ENCODE measurements at places on chromosomes 16 and 17. TPM values are rescaled to one million over a fixed set of nuclear protein-coding genes. Genes with fewer than 3 reads are reported as not detected.

Gene SPATA32
- 0.15 TPM for total RNA-seq

Gene PSMC3IP
- 24.3 TPM for total RNA-seq

Gene DNASE1L2
- total RNA-seq: 1.9 TPM

Gene ZP2
- total RNA-seq: not detected

Gene NAGPA
- total RNA-seq: 17.5 TPM

DNA sequence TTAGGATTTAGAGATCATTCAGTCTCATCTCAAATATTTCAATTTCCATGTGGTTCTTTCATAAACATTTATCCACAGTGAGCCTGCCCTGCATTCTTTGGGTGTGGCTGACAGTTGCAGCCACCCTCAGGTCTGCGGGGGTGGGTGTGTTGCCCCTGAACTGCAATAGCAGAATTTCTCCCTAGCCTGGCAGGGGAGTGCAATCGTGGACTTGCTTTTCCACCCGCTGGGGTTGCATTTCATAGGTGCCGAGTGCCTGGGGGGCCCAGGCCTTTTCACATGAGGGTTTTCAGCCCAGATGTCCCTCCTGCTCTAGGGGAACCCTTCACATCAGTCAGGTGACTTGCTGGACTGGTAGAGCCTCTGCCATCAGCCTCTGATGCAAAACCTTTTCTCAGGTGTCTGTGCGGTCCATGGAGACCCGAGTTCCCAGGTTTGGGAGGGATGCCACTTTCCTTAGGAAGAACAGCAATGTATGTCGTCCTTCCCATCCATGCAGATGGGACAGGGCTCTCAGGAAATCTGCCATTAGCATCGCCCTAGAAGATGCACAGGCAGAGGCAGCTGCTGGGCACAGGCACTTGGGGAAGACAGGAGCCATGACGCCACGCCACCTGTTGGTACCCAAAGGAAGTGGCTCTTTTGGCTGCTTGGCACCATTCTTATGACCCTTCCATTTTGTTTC is 2.4 kb upstream of the USP36 start:
- DNase-seq: peak; percentile 70

DNA sequence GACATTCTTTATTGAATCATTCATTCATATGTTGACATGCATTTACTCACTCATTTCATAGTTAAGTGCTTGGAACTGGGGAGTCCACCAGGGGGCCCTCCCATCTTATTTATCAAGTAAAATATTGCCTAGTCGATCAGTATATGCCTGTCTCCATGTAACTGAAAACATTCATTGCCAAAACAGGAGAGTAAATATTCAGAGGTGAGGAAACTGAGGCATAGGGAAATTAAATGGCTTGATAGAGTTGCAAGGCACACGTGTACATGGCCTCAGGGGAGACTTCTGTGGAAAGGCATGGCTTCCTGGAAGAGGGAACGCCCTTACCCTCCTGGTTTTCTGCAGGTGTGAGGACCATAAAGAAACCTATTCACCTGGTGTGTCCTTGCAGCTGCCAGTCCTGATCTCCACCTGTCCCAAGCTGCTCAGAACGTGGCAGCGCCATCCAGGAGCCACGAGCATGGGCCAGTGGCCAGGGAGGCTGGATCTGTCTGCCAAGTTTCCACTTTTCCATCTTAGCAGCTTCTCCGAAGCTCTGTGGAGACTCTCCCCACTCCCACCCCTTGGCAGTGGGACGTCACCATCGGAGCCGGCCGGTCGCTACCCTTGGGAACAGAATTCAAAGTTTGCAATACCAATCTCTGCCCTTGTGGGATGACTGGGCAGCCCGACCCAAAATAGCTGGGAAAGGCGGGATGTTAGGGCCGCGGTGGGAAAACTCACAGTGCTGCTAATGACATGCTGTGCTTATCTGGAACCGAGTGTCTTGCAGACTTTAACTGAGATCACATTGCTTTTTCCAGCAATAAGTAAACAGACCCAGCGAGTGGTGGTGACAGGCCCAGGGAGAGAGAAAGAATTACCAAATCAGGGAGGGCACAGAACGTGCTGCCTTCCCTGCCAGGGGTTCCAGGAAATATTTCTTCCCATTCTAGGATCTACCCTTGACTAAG is 4.1 kb upstream of the C1QTNF1 start:
- DNase-seq: peak; percentile 76

DNA sequence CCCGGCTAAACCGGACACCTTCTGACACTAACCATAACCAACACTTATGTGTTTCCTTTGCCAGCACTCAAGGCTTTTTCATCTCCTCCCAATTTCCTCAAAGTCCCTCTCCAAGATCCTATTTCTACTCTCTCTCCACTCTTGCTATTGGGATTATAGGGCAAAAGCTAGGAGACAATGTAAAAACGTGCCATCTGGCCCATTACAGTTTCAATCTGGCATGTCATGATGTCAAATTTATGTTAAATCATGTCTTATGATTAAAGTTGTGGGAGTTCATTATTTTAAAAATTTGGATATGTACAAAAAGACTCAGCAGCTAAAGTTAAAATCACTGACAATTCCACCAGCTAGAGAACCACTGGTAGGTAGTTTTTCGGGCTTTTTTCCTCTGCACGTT is 77.3 kb downstream of the ZFHX3 start:
- DNase-seq: no peak

DNA sequence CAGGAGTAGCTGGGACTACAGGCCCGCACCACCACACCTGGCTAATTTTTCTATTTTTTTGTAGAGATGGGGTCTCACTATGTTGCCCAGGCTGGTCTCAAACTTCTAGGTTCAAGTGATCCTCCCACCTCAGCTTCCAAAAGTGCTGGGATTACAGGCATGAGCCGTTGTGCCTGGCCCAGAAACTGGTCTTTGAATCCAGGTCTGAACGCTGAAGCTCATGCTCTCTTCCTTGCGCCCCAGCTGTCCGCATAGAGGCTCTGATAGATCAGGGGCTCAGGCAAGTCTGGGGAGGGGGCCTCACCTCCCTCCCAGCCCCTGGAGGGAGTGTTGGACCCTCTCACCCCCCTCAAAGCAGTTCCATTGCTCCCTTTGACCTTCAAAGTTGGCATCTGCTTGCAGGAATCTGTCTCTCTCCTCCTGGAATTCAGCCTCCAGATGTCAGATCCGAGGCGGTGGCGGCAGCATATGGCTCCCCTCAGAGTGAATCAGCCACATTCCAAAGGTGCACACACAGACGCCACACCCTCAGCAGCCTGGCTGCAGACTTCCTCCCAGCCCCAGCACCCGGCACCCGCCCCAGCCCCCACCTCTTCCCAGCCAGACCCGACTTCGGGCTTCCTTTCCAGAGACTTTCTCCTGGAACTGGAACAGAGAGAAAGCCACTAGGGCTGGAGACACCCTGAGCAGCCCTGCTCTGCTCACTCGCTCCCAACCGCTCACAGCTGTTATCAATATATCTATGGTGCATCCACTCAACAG is 16.9 kb upstream of the GLIS2 start:
- DNase-seq: peak; percentile 80

GRCh38 chr17:73720187-73720834 is 76.1 kb upstream of the SDK2 start:
- DNase-seq: no peak

DNA sequence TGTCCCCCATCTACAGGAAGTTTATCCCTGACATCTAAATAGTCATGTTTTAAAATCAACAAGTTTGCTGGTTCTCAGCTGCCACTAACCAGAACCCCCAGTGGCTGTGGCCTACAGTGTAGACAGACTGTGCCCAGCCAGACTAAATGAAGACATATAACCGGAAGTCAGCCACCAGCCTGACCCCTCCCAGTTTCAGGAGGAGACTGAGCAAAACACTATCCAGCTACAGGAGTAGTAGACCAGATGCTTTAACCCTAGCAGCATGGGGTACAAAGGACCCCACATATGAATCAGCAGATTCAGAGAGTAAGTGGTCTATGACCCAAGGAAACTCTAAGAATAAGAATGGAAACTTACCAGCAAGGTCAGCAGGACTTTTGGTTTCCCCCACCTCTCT is 83.4 kb downstream of the HIC1 start:
- no peak for DNase-seq

- no peak for DNase-seq
Observed at GRCh38 chr17:42676424-42677011, at the start of gene PLEKHH3. Gene PLEKHH3 (minus strand): TSS chr17:42676994. CDS start chr17:42676563, 431 bp downstream.

DNA sequence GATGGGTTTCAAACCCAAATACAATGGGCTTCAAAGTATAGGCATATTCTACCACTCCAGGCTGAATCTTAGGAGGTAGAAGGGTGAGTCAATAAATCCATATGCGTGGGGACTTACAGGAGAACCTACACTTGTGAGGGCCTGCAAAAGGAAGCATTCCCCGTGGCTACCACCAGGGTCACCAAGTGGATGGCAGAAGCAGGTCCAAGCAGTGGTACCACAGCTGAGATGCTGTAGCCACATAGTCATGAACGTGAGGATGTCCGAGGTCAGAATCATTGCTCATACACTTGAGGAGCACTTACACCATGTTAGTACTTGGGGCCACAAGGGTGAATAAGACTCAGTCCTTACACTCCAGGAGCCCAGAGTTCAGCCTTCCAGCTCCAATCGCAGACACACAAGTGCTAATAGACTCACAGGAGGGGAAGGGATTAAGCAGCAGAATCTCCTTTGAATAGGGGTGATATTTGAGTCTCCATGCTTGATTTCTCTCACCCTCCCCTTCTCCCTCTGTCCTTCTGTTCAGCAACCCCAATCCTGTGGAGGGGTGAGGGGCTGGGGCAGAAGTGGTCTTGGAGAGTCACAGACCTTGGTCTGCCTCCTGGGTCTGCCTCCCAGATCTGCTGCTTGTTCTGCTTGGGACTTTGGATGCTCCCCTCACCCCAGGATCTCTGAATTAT is 42.5 kb upstream of the ASIC2 start:
- DNase-seq: no peak

DNA sequence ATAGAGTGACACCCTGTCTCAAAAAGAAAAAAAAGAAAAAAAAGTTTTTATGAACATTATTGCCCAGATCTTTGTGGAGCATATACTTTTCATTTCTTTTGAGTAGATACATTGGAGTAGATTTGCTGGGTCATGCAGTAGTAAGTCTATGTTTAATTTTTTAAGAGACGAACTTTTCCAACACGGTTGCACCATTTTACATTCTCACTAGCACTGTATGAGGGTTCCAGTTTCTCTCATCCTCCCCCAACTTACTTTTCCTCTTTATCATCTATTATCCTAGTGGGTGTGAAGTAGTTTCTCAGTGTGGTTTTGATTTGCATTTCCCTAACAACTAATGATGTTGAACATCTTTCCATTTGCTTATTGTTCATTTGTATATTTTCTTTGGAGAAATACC is 10.5 kb downstream of the RPS6KB1 start:
- DNase-seq: no peak

DNA sequence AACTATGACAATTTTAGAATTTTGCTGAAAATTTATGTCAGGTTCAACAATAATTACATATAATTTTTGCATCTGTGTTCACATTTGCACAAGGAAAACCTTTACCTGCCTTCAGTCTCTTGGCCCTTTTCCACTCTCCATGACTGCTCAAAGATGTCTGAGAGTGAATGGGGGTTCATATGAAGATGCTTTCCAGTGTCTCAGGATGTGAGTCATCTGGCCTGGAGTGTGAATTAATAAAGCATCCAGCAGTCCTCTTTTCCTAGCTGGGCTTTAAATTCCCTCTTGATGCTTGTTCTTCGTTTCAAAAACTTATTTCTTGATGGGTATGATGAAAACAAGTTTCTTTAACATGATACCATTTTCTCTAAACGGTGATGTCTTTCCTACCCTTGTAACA is 99.9 kb downstream of the CDK5R1 start:
- DNase-seq: no peak

- no peak for DNase-seq
Observed at GRCh38 chr17:44105483-44105882, 18.0 kb downstream of the HDAC5 start.

DNA sequence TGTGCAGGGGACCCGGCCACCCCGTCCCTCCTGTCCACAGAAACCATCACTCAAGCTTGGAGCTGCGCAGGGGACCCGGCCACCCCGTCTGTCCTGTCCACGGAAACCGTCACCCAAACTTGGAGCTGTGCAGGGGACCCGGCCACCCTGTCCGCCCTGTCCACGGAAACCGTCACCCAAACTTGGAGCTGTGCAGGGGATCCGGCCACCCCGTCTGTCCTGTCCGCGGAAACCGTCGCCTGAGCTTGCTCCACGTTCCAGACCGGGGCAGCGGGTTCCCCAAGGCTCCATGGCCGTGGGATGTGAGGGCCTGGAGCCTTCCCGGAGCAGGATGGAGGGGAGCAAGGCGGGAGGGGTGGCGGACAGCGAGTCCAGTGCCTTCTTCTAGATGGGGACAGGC is 25.2 kb downstream of the SOX8 start:
- DNase-seq: no peak

DNA sequence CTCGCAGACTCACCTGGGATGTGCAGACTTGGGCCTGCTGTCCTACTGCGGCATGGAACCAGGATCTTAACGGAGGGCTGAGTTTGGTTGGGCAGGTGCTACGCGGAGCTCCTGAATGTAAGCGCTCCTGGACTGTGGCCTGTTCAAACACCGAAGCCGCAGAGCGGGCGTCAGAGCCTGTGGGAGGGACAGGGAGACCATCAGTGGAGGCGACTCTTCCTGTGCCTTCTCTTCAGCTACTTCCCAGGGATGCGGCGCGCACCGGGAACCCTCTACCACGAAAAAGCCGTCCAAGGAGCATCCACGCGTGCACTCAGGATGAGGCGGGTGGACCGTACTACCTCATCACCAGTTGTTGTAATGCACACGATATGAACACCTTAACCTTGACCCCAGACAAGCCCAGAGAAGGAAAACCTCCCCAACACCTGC is 2.0 kb downstream of the USP36 start:
- no peak for DNase-seq

DNA sequence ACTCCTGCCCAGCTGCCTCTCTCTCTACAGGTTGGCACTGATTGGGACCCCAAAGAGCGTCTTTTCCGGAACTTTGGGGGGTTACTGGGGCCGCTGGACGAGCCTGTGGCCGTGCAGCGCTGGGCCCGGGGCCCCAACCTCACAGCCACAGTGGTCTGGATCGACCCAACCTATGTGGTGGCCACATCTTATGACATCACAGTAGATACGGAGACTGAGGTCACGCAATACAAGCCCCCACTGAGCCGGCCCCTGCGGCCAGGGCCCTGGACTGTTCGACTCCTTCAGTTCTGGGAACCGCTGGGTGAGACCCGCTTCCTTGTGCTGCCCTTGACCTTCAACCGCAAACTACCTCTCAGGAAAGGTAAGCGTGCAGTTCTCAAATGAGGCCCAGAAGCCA is 12.3 kb downstream of the XYLT2 start:
- DNase-seq: no peak

DNA sequence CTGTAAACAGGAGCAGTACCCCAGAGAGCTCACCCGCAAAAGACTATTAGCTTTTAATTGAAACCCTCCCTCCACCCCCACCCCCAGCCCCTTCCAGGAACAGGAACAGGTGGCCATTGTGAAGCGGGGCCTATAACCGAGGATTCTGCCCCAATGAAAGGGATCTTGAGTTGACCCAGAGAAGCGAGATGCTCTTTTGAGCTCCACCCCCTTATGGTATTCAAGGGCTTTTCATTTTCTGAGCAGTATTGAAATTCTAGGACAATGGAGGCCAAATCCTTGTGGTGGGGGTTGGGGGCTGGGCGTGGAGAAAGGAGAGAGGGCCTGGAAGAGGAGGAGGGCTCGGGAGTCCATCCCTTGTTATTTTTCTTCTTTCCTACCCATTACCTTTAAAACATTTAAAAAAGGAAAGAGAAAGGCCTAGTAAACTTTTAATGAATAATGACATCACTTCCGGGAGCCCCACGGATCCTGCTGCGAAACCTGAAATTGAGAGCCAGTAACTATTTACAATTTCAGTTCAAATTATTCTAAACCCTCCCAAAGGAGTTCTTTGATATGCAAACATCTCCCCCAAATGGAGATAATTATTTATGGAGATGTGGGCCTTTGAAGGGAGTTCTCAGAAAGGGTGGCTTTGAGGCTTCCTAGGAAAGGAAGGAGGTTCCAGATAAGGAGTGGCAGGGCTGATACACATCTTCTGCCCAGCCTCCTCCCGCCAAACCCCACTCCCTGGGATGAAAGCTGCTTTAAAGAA is 30.5 kb downstream of the HS3ST3B1 start:
- no peak for DNase-seq
